ENCODE measurements at places on chromosomes 13 and 19. TPM values are rescaled to one million over a fixed set of nuclear protein-coding genes. Genes with fewer than 3 reads are reported as not detected.
A peak's percentile ranks its signal among the peaks of the same experiment; 100 is the strongest.

GRCh38 chr13:42984026-42984425, 8.0 kb downstream of the EPSTI1 start:
- no peaks in the 10 kb centered on the region for H3K36me3 ChIP-seq
- no peaks in the 10 kb centered on the region for H3K4me1 ChIP-seq
- no peak for DNase-seq
- no peak overlapping the region for H3K27ac ChIP-seq

GRCh38 chr13:26561651-26562511, 4.4 kb downstream of the WASF3 start:
- H3K4me1 ChIP-seq, result no peaks in the 10 kb centered on the region
- no peak for DNase-seq
- no peaks in the 10 kb centered on the region for H3K36me3 ChIP-seq
- peak overlapping the region; percentile 17 for H3K27ac ChIP-seq
- H3K4me3 ChIP-seq, result no peak overlapping the region

GRCh38 chr13:52665325-52665724, 12.7 kb downstream of the SUGT1 start:
- no peaks in the 10 kb centered on the region for H3K4me1 ChIP-seq
- DNase-seq, result no peak
- no peak overlapping the region for H3K27ac ChIP-seq
- no peak overlapping the region for H3K4me3 ChIP-seq
- H3K36me3 ChIP-seq, result no peaks in the 10 kb centered on the region
- H3K27me3 ChIP-seq, result no peaks in the 10 kb centered on the region

GRCh38 chr13:79906345-79906744, 425.4 kb downstream of the NDFIP2 start:
- DNase-seq, result no peak
- H3K27me3 ChIP-seq, result no peaks in the 10 kb centered on the region
- no peaks in the 10 kb centered on the region for H3K36me3 ChIP-seq
- no peak overlapping the region for H3K27ac ChIP-seq

GRCh38 chr13:99225078-99225477, 24.4 kb downstream of the UBAC2 start:
- H3K27me3 ChIP-seq, result no peaks in the 10 kb centered on the region
- no peaks in the 10 kb centered on the region for H3K4me1 ChIP-seq
- no peak for DNase-seq
- H3K27ac ChIP-seq, result no peak overlapping the region
- no peaks in the 10 kb centered on the region for H3K36me3 ChIP-seq

GRCh38 chr19:8500158-8500557, 2.3 kb downstream of the PRAM1 start:
- H3K36me3 ChIP-seq, result no peaks in the 10 kb centered on the region
- H3K27ac ChIP-seq, result no peak overlapping the region
- no peak for DNase-seq
- no peaks in the 10 kb centered on the region for H3K27me3 ChIP-seq
- no peak overlapping the region for H3K4me3 ChIP-seq
- H3K4me1 ChIP-seq, result no peaks in the 10 kb centered on the region

DNA sequence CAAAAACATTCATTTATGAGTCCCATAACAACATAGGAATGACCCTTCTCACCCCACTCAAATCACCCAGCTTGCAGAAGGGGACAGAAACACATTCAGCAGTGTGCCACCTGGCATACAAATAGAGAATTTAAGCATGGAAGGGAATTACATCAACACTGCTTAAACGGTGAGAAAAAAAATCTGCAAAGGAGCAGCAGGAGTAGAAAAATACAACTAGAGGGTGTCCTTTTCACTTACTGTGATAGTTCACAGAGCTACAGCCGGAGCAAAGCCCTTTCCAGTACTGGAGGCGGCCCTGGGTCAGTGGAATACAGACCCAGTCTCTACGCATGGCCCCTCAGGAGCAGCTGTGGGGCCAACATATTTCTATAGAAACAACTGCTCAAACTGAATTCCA, 764.3 kb upstream of the ARGLU1 start:
- H3K36me3 ChIP-seq, result no peaks in the 10 kb centered on the region
- H3K4me3 ChIP-seq, result no peak overlapping the region
- no peak for DNase-seq
- no peaks in the 10 kb centered on the region for H3K4me1 ChIP-seq
- no peaks in the 10 kb centered on the region for H3K27me3 ChIP-seq

DNA sequence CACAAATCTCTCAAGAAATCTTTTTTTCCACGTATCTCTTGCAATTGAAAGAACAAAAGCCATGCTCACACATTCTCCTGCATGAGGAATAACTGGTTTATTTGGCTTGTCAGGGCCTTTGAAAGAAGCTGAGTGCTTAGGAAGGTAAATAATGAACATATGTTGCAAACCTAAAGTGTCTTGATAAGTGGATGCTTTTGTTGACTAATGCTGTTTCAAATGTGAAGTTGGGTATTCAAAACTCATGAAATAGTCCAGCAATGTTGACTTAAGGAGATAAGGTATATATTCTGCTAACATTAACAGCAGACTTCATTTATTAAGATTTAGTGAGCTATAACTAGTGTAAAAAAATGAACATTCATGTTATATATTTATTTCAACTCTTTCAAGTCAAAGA, 1792.7 kb upstream of the MIR17HG start:
- H3K36me3 ChIP-seq, result no peaks in the 10 kb centered on the region
- H3K4me1 ChIP-seq, result no peaks in the 10 kb centered on the region
- H3K27me3 ChIP-seq, result no peaks in the 10 kb centered on the region
- no peak for DNase-seq

DNA sequence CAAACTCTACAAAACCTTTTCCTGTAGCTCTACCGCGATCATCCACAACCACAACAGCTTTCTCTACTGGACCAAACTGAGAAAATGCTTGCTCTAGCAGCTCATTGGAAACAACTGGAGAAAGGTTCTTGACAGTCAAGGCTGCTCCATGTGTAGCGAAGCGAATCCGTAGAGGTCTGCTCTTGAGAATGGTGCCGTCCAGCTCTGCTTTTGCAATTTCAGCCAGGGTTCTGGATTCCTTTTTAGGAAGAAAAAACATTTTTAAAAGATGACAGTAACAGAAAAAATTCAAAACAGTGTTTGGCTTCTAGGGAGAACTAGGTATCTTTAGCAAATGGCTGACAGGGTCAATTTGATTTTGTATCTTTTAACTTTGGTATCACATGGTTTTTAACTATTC, 10.4 kb downstream of the PSPC1 start:
- H3K36me3 ChIP-seq, result no peaks in the 10 kb centered on the region
- no peak overlapping the region for H3K27ac ChIP-seq
- H3K27me3 ChIP-seq, result no peaks in the 10 kb centered on the region

- no peaks in the 10 kb centered on the region for H3K27me3 ChIP-seq
- no peaks in the 10 kb centered on the region for H3K36me3 ChIP-seq
- no peak overlapping the region for H3K27ac ChIP-seq
- no peak for DNase-seq
- H3K4me1 ChIP-seq, result no peaks in the 10 kb centered on the region
- H3K4me3 ChIP-seq, result no peak overlapping the region
These were observed 85.0 kb downstream of the TDRD3 start for GRCh38 chr13:60482012-60482411.

GFY gene
- not detected for total RNA-seq

TMEM59L gene
- total RNA-seq, result 1.2 TPM

ZNF431 gene
- 28.1 TPM for total RNA-seq

DNA sequence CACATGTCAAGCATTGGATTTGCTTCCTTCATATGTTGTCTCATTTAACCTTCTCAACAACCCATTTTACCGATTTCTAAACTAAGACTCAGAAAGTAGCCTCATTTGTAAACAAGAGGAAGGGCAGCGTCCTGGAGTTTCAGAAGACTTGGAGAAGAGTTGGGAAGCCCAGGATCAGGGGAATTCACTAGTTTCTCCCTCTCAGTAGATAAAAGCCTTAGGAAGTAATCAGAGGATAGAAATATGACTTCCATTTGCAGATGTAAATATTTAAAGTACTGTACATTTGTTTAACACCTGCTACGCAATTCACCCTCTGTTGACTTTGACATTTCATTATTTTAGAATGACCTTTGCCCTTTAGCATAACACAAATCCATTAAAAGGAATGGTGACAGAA, 216.4 kb downstream of the DCT start:
- no peak for DNase-seq
- no peaks in the 10 kb centered on the region for H3K27me3 ChIP-seq
- H3K4me1 ChIP-seq, result no peaks in the 10 kb centered on the region
- no peak overlapping the region for H3K4me3 ChIP-seq

GRCh38 chr13:49253310-49253709, 5.6 kb downstream of the CDADC1 start:
- no peak for DNase-seq
- H3K4me3 ChIP-seq, result no peak overlapping the region
- no peaks in the 10 kb centered on the region for H3K36me3 ChIP-seq
- no peaks in the 10 kb centered on the region for H3K27me3 ChIP-seq
- H3K27ac ChIP-seq, result no peak overlapping the region

ZNF20 gene
- 4.6 TPM for total RNA-seq

DNA sequence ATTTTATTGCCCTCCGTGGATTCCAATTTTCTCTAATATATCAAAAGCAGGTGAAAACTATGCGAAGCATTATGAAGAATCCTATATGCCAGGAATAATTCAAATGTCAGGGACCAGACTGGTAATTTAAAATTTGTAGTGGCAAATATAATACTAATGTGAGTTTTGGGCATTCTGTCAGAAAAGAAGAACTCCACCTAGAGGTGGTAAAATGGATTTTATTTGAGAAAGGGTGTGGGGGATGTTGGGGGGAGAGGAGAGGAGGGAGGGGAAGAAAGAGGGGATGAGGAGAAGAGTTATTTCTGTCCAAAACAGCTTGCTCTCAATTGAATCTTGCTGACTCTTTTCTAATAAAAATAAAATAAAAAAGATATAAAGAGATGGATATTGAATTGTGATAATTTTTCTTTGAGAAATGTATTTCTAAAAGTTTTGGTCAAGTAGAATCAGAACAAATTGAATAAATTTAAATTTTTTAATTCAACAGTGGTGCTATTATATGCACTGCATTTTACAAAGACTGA, 929.3 kb upstream of the SLITRK5 start:
- H3K4me3 ChIP-seq, result no peak overlapping the region
- H3K27me3 ChIP-seq, result no peaks in the 10 kb centered on the region

KIR2DL3 gene
- not detected for total RNA-seq

KRTDAP gene
- total RNA-seq, result not detected

NBEA gene
- total RNA-seq, result 18.6 TPM

- H3K4me3 ChIP-seq, result no peak overlapping the region
- DNase-seq, result no peak
- no peaks in the 10 kb centered on the region for H3K4me1 ChIP-seq
- no peaks in the 10 kb centered on the region for H3K27me3 ChIP-seq
These were observed 9.1 kb upstream of the SPACA7 start for GRCh38 chr13:112366907-112367646.

DNA sequence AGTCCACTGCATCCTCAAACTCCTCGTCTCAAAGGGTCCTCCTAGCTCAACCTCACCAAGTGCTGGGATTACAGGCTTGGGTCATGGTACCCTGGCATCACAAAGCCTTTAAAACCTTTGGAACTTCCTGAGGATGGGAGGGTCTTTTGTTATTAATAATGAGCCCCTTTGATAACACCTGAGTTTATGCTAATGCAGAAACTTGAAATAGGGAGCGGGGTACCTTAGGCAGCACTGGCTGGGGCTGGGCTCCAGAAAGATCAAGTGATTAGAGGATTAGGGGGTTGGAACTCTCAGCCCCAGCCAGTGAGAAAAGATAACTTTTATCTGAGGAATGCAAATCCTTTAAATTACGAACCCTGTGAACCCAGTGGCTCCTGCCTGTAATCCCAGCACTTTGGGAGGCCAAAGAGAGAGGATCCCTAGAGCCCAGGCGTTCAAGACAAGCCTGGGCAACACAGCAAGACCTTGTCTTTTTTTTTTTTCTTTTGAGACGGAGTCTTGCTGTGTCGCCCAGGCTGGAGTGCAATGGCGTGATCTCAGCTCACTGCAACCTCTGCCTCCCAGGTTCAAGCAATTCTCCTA, 9.3 kb upstream of the PSPC1 start:
- H3K4me3 ChIP-seq, result no peak overlapping the region
- H3K27ac ChIP-seq, result no peak overlapping the region
- H3K4me1 ChIP-seq, result no peaks in the 10 kb centered on the region
- H3K27me3 ChIP-seq, result no peaks in the 10 kb centered on the region
- H3K36me3 ChIP-seq, result no peaks in the 10 kb centered on the region
- no peak for DNase-seq
